ENCODE measurements at places on chromosomes 6 and 20. TPM values are rescaled to one million over a fixed set of nuclear protein-coding genes. Genes with fewer than 3 reads are reported as not detected.

GRCh38 chr6:113172531-113172966, 684.6 kb upstream of the MARCKS start:
- H3K36me3 ChIP-seq, result no peaks in the 10 kb centered on the region
- no peaks in the 10 kb centered on the region for H3K4me1 ChIP-seq
- no peak overlapping the region for H3K4me3 ChIP-seq

GRCh38 chr20:24437196-24438082, 32.0 kb upstream of the SYNDIG1 start:
- no peak overlapping the region for H3K4me3 ChIP-seq
- no peaks in the 10 kb centered on the region for H3K36me3 ChIP-seq
- H3K27ac ChIP-seq, result no peak overlapping the region
- no peaks in the 10 kb centered on the region for H3K4me1 ChIP-seq

Gene PRSS35
- total RNA-seq, result not detected

Gene SFT2D1
- 54.0 TPM for total RNA-seq
